ENCODE measurements at places on chromosomes 1 and 21.

DNA sequence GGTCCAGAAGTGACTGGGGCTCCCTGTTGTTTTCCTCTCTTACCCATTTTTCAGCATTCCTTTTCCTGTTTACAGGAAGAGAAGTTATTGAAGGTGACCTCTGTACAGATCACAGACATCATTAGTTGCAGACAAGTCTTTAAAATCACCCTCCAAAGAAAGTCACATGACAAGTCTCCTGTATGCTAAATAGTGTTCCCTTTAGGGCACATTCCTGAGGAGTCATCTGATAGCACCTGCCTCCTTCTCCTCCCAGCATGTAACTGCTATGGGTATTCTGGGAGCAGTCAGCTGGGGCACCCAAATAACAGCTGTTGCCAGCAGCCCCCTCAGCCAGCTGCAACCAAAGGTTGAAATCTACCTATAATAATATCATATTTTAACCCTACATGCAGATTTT lies 200.6 kb downstream of the PTGER3 start:
- DNase-seq = no peak

- DNase-seq = no peak
These were observed 61.7 kb downstream of the LGR6 start for GRCh38 chr1:202255343-202255742.

- no peak for DNase-seq
These were observed 46.9 kb upstream of the GNG12 start for GRCh38 chr1:67880056-67880601.

DNA sequence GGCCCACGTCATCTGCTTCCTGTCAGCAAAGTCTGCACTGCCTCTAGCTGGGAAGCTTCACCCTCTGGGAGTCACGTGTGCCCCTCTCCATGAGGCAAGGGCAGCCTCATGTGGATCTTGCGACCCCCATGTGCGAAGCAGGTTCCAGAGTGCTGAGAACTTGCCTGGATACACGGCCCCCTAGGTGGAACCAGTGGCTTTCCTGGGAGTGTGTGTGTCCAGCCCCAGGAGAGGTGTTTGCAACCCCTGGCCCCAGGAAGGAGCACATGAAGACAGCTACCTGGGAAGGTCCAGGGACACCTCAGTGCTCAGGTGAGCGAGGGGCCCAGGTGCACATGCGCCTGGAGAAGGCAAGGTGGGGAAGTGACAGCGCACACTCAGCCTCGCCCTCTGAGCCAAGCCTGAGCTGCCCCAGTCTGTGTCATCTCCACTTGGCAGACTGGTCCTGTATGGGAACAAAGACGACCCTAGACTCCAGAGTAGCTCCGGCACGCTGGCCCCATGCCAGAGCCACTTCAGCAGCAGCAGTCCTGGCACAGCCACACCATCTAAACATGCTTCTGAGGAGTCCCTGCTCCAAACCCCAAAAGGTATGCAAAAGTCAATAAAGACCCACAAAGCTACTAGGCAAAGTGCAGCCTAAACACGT lies 8.9 kb downstream of the LSS start:
- DNase-seq = no peak

DNA sequence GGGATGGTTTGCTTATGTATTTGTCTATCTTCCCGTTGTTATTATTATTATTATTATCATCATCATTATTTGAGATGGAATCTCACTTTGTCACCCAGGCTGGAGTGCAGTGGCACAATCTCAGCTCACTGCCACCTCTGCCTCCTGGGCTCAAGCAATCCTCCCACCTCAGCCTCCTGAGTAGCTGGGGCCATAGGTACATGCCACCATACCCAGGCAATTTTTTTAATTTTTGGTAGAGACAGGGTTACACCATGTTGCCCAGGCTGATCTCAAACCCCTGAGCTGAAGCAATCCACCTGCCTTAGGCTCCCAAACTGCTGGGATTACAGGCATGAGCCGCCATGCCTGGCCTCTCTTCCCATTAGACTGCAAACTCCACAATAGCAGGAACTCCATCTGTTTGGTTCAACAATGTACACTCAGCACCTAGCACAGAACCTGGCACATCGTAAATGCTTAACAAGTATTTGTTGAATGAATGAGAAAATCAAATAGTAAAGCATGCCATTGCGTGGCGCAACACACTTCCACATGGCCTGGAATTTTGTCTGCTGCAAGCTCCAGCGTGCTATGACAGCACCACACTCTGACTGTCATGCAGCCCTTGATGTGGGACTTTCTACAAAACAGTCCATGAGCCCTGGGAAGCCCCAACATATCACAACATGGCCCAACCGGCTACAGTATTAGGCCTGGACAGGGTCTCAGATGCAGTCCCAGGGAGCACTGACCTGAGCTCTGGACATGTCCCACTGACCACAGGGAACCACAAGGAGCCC lies 3.8 kb upstream of the TINAGL1 start:
- no peak for DNase-seq

DNA sequence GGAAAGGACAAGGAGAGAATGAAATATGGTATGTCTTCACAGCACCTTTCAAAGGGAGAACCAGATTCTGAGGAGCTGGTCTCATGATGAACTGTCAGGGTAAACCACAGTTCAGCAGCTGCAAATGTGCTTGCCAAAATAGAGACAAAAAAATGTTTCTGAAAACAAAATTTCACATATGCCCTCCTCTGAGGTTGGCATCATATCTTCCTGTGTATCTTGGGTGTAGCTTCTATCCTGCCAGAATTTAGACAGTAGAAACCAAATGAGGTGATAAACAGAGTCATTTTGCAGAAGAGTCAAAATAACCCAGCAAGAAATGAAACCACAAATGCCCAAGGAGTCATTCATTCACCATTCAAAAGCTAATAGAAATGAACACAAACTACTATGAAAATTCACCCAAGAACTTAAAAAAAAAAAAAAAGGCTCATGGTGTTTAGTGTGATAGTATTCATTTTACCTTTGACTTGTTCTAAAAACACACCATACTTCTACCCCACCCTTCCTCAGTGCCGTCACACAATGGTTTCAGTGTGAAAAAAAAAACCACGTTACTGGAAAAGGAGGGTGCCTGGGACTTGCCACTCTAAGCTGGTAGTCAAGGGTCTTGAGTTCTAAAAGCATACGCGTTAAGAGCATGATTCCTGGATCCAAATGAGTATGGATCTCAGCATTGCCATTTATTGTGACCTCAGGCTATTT lies 18.5 kb downstream of the SELL start:
- DNase-seq = no peak

DNA sequence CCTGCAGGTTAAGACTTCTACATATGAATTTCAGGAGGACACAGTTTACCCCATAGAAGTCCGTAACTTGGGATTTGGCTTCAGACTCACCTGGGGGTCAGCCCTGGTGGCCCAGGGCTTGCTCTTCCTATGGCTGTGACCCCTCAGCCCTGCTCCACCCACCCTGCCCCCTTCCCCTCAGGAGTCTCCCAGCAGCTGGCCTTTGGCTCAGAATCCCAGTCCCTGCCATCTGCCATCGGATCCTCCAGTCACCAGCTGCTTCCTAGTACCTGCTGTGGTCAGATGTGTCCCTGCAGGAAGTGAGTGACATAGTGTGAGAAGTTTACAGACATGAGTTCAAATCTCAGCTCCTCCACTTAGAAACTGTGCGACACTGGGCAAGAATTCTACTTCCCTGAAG lies 332.6 kb downstream of the NPHP4 start:
- DNase-seq = no peak

DNA sequence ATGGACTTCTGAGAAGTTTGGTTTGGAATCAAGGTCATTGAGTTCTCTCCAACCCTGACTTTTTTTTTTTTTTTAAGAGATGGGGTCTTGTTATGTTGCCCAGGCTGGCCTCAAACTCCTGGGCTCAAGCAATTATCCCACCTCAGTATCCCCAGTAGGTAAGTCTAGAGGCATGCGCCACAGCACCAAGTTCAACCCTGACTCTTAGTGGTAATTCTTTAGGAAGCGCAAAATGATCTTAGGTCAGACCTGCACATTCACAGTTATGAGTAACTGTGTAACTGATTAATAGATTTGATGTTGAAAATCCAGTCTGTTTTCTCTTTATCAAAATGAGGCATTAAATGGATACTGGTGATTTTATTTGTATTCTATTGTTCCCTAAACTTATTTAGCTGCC lies 95.9 kb downstream of the GREM2 start:
- DNase-seq = no peak

- DNase-seq = no peak
These were observed 163.2 kb upstream of the CACYBP start for GRCh38 chr1:174836543-174836942.

All from epithelial cell of prostate (primary cell).